ENCODE measurements at places on chromosomes 7 and 10. TPM values are rescaled to one million over a fixed set of nuclear protein-coding genes. Genes with fewer than 3 reads are reported as not detected.

The TAS2R4 gene
- 0.32 TPM for total RNA-seq

The CYP51A1 gene
- total RNA-seq, result 16.0 TPM

The UTF1 gene
- not detected for total RNA-seq

The SP4 gene
- total RNA-seq, result 4.0 TPM

The ZNF32 gene
- total RNA-seq, result 52.7 TPM

The ELAPOR2 gene
- total RNA-seq, result 3.6 TPM

The CBLL1 gene
- 18.9 TPM for total RNA-seq

The MACC1 gene
- total RNA-seq, result 0.19 TPM

DNA sequence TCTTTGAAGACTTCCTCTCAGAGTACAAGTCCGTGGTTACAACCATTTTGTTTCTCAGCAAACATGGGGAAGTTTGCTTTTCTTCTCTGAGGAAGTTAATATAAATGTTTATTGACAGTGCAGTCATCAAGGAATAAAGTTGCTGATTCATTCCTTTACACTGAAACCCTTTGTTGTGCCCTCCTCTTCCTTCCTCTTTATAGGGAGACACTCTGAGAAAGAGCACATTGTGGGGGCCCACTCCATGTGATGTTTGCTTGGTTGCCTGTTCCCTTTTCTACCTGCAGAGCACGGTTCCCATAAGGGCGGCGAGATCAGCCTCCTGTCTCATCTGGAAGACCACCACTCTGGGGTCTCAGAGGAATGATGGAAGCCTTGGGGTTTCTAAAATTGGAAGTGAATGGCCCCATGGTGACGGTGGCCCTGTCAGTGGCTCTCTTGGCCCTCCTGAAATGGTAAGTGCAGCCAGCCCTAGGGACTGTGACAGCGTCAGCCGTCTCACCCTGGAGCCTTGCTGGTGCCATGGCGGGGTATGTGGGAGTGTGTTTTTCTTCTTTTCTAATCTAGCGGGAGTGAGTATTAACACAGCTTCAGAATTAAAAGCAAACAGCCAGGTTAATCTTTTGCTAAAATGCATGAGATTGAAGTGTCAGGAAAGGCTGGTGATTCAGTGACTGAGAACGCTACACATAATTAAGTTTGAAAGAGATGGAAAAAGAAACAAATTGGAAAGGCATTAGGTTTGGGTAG is at the start of gene TBXAS1:
TSS of gene TBXAS1 (plus strand) at position 240 of the 750 bp plus-strand sequence. CDS start at position 367, 127 bp downstream.
- DNase-seq, result no peak

- DNase-seq, result peak; percentile 37
Observed at GRCh38 chr7:1696671-1697498, 26.8 kb downstream of the ELFN1 start.

DNA sequence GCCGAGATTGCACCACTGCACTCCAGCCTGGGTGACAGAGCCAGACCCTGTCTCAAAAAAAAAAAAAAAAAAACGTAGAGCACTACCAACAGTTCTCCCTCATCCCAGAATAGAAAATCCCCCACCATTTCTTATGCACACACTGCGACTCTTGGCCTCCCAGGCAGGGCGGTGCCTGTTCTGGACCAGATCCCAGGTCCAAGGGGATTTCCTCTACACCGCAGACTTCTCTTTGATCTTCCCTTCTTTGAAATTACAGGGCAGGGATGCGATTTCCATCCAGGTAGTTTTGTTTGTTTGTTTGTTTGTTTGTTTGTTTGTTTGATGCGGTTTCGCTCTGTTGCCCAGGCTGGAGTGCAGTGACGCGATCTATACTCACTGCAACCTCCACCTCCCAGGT is 91.8 kb downstream of the SEPTIN14 start:
- no peak for DNase-seq

- no peak for DNase-seq
Observed at GRCh38 chr7:3141326-3141725, 97.7 kb upstream of the CARD11 start.

- DNase-seq, result peak; percentile 75
Observed at GRCh38 chr10:133357285-133358161, at the start of gene FUOM. TSS of gene FUOM (minus strand) at chr10:133358019. CDS start at chr10:133358007, 12 bp downstream.

- no peak for DNase-seq
Observed at GRCh38 chr7:26612742-26613141, 251.6 kb downstream of the SKAP2 start.

DNA sequence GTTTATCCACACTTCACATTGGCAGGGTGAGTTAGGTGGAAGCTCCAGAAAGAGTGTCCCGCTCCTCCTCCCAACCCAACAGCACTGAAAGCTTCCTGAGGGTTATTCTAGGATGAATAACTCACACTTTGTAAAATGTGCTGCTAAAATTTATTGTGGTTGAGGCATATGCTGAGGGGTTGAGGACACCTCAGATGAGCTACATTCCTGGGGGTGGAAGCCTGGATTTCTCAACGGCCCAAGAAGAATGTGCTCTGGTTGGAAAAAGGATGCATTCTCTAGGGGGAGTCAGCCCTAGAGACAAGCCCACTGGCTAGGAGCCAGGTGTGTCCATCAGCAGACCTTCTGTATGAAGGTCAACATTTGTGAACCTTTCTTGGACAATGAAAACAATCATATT is 91.5 kb upstream of the PDE1C start:
- DNase-seq, result no peak

GRCh38 chr10:3510741-3511140 is 274.3 kb downstream of the KLF6 start:
- no peak for DNase-seq

DNA sequence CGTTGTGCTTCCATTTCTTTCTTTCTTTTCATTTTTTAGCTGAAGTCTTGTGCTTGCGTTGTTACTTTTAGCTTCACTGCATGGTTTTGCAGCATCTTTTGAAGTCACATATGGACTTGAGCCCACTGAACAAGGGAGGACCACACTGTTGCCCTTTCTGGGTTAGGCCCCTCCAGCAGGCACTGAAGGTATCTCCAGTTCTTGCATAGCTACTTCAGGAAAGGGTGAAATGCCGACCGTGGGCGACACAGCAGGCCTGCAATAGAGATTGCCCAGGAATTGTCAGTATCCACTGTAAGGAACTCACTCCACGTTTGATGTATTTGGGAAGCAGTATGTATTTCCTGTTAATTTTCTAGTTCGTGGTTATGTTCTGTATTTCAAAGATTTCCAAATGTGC is 85.1 kb downstream of the WDR37 start:
- DNase-seq, result no peak

- no peak for DNase-seq
Observed at GRCh38 chr7:57339198-57339944, 110.6 kb upstream of the ZNF716 start.

DNA sequence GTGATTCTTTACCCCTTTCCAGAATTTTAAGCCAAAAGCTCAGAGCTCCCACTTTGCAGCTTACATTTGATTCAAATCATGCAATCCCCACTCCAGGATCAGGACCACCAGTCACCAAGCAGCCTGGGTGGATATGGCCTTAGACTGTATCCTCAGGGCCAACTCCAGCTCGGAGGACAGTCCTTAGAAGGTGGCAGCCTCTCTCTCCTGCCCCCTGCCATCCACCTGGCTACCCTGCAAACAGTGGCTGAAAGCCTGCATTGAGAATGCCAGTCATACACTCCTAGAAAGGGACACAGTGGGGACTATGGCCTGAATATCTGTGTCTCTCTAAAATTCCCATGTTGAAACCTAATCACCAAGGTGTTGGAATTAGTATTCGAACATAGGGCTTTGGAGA is 50.0 kb upstream of the KCNMA1 start:
- DNase-seq, result no peak

DNA sequence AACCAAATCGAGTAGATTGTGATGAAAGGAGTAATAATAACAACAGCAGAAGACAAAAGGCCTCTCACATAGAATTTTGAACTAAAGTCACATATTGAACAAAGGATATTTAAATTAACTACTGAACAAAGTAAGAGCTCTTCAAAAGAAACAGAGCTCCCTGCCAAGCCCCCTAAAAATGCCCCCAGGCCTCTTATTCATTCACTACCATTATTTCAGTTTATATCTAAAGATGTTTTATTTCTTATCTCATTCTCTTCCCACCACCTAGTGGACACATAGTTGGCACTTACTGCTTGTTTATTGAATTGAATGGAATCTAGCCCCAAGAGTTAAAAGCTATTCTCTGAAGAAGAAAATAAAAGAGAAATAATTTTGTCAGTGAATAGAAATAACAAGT is 37.4 kb downstream of the VCL start:
- DNase-seq, result no peak

GRCh38 chr10:89301721-89302445 is at the start of gene IFIT2:
TSS of gene IFIT2 (plus strand) at chr10:89302046. CDS start at chr10:89302124, 78 bp downstream.
- DNase-seq, result no peak

DNA sequence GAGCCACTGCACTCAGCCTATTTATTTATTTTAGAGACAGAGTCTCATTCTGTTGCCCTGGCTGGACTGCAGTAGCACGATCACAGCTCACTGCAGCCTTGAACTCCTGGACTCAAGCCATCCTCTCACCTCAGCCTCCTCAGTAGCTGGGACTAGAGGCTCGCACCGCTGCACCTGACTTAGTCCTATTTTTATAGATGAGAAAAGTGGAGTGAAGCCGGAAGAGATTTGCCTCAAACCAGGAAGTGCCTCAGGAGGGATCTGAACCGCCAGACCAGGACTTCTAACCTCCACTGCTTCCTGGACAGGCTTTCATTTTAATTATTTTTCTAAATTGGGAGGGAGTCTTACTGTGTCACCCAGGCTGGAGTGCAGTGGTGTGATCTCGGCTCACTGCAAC is 17.5 kb upstream of the CLIP2 start:
- no peak for DNase-seq

Data from Right ventricle myocardium superior (tissue), 1 donor.